Prostate gland (tissue), 2 donors: ENCODE measurements at places on chromosomes 7 and 10.

GRCh38 chr10:659688-660141 lies 29.8 kb downstream of the DIP2C start:
- no peak for DNase-seq

DNA sequence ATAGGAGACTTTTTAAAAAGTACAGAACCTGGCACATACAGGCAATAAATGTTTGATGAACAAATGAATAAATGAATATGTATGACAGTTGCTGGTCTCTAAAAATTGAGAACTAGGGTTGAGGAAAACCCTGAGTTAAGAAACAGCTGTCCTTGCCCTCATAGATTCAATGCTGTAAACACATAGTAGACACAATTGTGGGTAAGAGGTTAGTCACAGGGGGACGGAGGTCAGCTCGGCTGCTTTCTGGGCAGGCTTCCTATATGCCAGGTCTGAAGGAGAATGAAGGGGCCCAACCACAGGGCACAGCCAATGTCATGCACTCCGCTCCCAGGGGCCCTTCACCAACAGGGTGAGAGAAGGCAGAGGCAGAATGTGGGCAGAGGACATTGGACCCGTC lies 143.3 kb upstream of the RSU1 start:
- no peak for DNase-seq

GRCh38 chr7:127907110-127908040 lies 123.9 kb downstream of the LRRC4 start:
- DNase-seq, result no peak

- no peak for DNase-seq
Measured at GRCh38 chr7:141421306-141421705, 129.9 kb upstream of the AGK start.

DNA sequence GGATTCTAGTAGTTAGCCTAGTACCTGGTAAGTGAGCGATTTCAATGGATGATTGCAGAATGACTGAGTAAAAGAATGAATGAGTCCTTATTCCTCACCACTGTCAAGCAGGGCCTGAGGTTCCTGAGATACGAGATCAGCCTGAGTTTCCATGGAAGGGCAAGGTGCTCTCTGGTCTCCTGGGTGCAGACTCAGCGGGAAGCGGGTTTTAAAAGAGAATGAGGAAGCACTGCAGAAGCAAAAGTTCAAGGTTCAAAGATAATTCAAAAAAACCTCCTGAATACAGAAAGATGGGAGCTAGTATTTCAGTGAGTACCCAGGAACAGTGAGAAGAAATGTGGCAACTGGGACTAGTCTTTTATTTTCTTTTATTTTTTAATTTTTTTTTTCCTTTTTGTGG lies 4.3 kb downstream of the ZNF3 start:
- no peak for DNase-seq

- no peak for DNase-seq
Measured at GRCh38 chr10:55137063-55137462, 336.0 kb upstream of the PCDH15 start.

- no peak for DNase-seq
Measured at GRCh38 chr7:37932543-37932942, 12.1 kb downstream of the EPDR1 start.

GRCh38 chr7:40815512-40815911 lies 680.7 kb downstream of the SUGCT start:
- no peak for DNase-seq

- DNase-seq, result no peak
Measured at GRCh38 chr7:128912281-128912680, 1.8 kb upstream of the KCP start.

- no peak for DNase-seq
Measured at GRCh38 chr7:155408651-155409586, 49.0 kb upstream of the EN2 start.

DNA sequence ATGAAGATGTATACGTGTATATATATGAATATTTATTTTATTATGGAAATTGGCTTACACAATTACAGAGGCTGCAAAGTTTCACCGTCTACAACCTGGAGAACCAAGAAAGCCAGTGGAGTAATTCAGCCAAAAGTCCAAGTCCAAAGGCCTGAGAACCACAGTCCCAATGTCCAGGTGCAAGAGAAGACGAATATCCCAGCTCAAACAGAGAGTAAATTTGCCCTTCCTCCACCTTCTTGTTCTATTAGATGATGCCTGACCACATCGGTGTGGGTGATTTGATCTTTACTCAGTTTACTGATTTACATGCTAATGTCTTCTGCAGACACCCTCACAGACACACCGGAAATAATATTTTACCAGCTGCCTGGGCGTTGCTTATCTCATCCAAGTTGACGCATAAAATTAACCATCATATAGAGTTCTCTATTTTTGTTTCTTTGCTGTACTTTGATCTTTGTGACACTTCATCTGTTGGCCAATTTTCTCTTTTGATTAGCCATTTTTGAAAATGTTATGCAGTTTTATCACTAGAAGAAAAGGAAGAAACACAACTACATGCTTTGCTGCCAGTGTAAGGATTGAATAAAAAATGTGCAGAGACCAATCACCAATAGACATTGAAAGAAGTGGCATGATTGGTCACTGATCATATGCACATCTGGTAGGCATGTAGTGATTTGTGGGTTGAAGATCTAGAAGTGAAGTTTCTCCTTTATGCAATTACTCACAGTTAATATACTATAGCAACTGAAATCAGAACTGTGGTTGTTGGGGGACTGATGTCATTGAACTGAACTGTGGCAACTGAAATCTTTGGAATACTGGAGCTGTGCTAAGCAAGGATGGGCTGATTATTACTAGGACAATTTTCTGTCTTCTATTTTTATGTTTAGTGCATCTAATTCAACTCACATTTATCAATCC lies 68.5 kb downstream of the EPDR1 start:
- no peak for DNase-seq

DNA sequence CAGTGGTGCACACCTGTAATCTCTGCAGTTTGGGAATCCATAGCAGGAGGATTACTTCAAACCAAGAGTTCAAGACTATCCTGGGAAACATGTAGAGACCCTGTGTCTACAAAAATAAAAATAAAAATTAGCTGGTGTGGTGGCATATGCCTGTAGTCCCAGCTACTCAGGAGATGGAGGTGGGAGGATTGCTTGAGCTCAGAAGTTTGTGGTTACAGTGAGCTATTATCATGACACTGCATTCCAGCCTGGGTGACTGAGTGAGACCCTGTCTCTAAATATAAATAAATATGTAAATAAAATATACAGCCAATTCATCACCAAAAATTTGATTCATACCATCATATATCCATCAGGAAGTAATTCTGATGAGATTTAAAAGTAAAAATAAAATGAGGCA lies 60.9 kb downstream of the ANKRD7 start:
- no peak for DNase-seq
